Activated CD4-positive, alpha-beta T cell treated with anti-CD3 and anti-CD28 coated beads, Interleukin-2, amount 50 U/mL, for 48 hours (primary cell): ENCODE measurements at places on chromosomes 6 and 20.

DNA sequence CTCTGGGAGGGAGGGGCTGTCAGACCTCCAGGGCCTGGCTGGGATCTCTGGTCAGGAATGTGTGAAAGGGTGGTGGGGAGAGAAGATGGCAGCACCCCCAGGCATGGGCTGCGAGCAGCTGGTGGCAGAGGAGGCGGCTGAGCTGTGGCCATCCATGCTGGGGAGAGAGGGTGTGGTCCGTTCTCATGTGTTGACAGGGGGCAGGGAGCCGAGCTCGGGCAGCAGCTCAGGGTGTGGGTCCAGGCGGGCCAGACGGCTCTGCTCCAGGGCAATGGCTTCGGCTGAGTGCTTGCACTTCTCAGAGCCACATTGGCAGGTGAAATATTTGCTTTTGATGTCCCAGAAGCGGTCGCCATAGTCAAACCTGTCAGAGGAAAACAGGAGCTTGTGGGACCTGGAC lies 1.1 kb upstream of the SLC44A4 start:
- DNase-seq: no peak

- no peak for DNase-seq
Measured at GRCh38 chr20:39645131-39645530, 683.0 kb downstream of the DHX35 start.

DNA sequence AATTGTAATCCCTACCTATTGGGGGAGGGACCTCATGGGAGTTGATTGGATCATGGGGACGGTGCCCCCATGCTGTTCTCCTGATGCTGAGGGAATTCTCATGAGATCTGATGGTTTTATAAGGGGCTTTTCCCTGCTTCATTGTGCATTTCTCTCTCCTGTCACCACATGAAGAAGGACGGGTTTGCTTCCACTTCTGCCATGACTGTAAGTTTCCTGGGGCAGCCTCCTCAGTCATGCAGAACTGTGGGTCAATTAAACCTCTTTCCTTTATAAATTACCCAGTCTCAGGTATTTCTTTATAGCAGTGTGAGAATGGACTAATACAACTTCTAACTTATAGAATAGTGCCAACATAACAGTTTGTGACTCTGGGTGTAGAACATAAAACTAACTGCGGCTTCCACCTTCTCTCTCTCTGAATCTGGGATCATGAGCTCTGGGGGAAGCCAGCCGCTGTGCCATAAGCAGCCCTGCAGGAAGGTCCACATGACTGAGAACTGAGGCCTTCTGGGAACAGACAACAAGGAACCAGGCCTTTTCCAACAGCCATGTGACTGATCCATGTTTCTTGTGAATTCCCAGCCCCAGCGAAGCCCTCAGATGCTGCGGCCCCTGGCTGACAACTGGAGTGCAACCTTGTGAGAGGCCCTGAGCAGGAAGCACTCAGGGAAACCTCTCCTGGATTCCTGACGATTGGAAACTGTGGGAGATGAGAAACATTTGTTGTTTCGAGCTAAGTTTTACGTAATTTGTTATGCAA lies 3.4 kb upstream of the HLA-A start:
- no peak for DNase-seq

DNA sequence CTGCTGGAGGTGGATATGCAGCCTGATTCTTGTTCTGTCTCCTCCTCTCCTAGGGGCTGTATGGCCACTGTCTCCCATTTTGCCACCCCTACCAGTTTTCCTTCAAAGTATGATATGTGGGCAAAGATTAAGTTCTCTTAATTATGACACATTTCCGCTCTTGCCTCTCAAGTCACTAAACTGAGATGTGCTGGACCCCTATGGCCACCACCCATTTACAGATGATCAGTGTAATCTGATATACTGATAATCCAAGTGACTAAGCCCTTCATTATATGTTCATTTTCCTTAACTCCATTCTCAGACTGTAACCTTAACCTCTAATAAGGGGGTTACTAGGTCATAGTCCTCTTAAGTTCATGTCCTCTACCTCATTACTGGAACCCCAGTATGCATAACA lies 711 bp upstream of the C20orf141 start:
- DNase-seq: no peak
